ENCODE measurements at places on chromosomes 1 and 21. TPM values are rescaled to one million over a fixed set of nuclear protein-coding genes. Genes with fewer than 3 reads are reported as not detected.

- H3K27me3 ChIP-seq: peaks cover 31% of the 10 kb centered on the region
- no peaks in the 10 kb centered on the region for H3K36me3 ChIP-seq
- peak; percentile 67 for DNase-seq
- H3K27ac ChIP-seq: peak within 1 kb of the TSS; percentile 42
- H3K4me3 ChIP-seq: peak within 1 kb of the TSS; percentile 69
Observed at GRCh38 chr1:150548632-150549495, at the start of gene ADAMTSL4. TSS of gene ADAMTSL4 (plus strand) at chr1:150549408. CDS start at chr1:150552289, 2,881 bp downstream.

The EXO5 gene
- total RNA-seq: 9.5 TPM

The HFM1 gene
- total RNA-seq: not detected

DNA sequence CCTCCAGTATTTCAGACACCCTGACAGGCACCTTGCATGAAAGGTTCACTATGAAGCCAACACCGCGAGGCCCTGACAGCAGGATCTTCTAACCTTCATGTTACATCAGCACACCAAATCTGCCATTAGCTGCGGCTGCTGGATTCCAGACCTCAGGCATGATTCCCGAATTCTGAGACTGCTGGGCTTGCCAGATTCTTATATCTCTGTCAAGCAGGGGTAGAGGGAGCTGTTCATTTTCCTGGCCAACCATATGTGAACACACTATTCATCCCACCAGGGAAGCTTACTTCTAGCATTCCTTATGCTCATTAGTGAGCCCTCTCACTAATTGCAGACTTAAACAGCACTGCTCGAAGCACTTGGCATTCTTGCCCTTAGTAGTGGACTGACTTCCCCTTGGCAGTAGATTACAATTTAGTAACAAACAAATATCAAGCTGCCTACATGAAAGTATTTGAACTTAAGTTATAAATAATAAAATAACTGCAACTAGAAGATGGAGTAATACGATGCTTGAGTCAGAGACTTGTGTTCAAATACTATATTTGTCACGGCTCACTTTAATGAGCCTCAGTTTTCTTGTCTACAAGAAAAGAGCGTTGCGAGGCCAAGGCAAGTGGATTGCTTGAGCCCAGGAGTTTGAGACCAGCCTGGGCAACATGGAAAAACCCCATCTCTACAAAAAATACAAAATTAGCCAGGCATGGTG, 43.3 kb downstream of the NID1 start:
- H3K27ac ChIP-seq: no peak overlapping the region
- no peak for DNase-seq
- H3K27me3 ChIP-seq: no peaks in the 10 kb centered on the region
- H3K4me1 ChIP-seq: peaks cover 3% of the 10 kb centered on the region
- H3K4me3 ChIP-seq: no peak overlapping the region
- no peaks in the 10 kb centered on the region for H3K36me3 ChIP-seq

DNA sequence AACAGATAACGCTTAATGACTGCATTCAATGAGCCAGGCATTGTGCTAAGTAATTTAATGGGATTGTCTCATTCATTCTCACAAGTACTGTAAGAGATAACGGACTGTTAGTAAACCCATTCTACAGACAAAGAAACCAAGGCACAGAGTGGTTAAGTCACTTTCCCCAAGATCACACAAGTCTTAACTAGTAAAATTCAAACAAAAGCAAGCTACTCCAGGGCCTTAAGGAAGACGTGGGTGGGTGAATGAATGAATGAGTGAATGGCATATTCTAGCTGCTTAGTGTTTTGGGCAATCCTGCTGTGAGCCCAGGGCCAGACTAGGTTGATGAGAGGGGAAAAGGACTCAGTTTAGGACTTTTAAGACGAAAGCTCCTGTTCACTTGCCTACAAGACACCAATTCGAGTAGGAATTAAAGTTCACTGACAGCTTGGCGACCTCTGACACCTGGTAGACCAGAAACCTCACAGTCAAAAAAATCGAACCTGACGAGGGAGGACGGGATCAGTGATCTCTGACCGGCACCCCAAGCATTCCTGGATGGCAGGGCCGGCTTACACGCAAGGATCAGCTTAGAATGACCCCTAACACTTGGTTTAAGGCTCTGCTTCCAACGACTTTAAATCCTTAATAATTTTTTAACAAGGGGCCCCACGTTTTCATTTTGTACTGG, 557 bp downstream of the EMC1 start:
- peak; percentile 26 for DNase-seq
- peak overlapping the region; percentile 96 for H3K27ac ChIP-seq
- no peaks in the 10 kb centered on the region for H3K27me3 ChIP-seq
- H3K4me3 ChIP-seq: peak overlapping the region; percentile 99
- peaks cover 28% of the 10 kb centered on the region for H3K36me3 ChIP-seq

The MYOG gene
- not detected for total RNA-seq

- no peaks in the 10 kb centered on the region for H3K36me3 ChIP-seq
- no peaks in the 10 kb centered on the region for H3K27me3 ChIP-seq
- no peak overlapping the region for H3K4me3 ChIP-seq
- peaks cover 10% of the 10 kb centered on the region for H3K4me1 ChIP-seq
Observed at GRCh38 chr1:185425163-185425562, 108.1 kb upstream of the IVNS1ABP start.

DNA sequence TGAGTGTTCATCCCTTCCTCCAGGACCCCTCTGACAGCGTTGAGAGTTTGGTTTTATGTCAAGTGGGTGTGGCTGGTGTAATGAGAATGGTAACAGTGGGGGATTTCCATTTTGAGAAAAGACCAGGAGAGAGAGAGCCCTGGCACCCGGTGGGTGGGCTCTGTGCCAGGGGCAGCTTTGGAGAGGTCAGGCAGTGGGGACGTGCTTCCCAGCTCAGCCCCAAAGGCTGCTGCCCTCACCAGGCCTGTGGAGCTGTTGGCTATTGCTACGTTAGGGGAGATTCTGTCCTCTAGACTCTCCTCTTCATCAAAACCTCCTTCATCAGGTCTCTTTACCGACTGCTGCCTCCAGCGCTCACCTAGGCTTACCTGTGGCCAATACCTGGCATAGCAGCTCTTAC, 176.3 kb downstream of the PTPRU start:
- H3K27me3 ChIP-seq: peaks cover 22% of the 10 kb centered on the region
- no peaks in the 10 kb centered on the region for H3K4me1 ChIP-seq
- no peak for DNase-seq

The CTSS gene
- 44.8 TPM for total RNA-seq

The C1orf141 gene
- total RNA-seq: not detected

DNA sequence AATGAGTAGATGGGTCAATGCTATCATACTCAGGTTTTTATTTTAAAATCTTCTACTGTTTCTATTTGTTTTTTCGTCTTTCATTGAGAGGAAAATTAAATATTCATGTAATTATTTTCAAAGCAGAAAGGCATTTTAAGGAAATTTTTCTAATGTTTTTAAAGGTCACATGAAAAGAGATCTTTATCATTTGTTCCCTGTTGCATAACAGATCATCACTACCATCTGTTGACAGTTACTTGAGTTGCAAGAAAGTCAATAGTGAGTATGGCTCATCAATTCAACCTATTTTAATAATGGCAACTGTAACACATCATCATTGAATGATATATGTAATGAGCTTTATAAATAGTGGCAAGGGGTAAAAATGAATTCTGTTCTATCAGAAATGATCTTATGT, 369.7 kb downstream of the DPYD start:
- no peak overlapping the region for H3K4me3 ChIP-seq
- no peaks in the 10 kb centered on the region for H3K27me3 ChIP-seq
- no peak overlapping the region for H3K27ac ChIP-seq
- no peaks in the 10 kb centered on the region for H3K36me3 ChIP-seq

DNA sequence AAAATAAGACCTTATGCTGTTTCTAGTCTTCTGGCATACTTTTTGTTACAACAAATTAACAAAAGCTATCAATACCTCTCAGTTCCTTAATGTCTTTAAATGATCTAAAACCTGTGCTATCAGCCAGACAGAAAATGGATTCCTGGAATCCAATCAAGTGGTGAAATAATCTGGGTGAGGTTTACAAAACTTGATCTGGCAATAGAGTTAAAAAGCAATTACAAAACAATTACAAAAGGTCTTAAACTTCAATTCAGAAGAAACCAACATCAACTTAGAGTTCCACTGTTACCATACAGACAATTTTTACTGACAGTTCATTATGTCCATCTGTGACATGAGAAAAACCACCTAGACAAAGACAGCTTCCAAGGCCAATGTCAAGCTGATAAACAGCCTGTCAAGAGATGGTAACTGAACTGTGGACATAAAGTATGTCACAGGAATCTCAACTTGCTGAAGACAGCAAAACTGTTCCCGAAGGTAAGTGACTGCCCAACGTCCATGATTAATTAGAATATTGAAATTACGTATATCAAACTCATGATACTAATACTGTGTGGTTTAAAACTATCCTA, 17.4 kb downstream of the ZZZ3 start:
- H3K4me1 ChIP-seq: peaks cover 54% of the 10 kb centered on the region
- no peaks in the 10 kb centered on the region for H3K27me3 ChIP-seq
- H3K27ac ChIP-seq: peak overlapping the region; percentile 60
- H3K4me3 ChIP-seq: no peak overlapping the region

GRCh38 chr1:68358439-68358838, 91.3 kb downstream of the RPE65 start:
- no peak overlapping the region for H3K4me3 ChIP-seq
- DNase-seq: no peak
- H3K4me1 ChIP-seq: no peaks in the 10 kb centered on the region
- no peaks in the 10 kb centered on the region for H3K36me3 ChIP-seq
- H3K27me3 ChIP-seq: peaks cover 9% of the 10 kb centered on the region

GRCh38 chr21:15820852-15821379, 91.1 kb downstream of the USP25 start:
- H3K4me3 ChIP-seq: no peak overlapping the region
- peaks cover 43% of the 10 kb centered on the region for H3K36me3 ChIP-seq
- H3K27me3 ChIP-seq: no peaks in the 10 kb centered on the region
- no peak overlapping the region for H3K27ac ChIP-seq

- no peaks in the 10 kb centered on the region for H3K36me3 ChIP-seq
- no peak overlapping the region for H3K27ac ChIP-seq
- no peak overlapping the region for H3K4me3 ChIP-seq
- H3K4me1 ChIP-seq: no peaks in the 10 kb centered on the region
Observed at GRCh38 chr1:214028649-214029406, 41.1 kb downstream of the PROX1 start.

The CSF3R gene
- total RNA-seq: 0.41 TPM

DNA sequence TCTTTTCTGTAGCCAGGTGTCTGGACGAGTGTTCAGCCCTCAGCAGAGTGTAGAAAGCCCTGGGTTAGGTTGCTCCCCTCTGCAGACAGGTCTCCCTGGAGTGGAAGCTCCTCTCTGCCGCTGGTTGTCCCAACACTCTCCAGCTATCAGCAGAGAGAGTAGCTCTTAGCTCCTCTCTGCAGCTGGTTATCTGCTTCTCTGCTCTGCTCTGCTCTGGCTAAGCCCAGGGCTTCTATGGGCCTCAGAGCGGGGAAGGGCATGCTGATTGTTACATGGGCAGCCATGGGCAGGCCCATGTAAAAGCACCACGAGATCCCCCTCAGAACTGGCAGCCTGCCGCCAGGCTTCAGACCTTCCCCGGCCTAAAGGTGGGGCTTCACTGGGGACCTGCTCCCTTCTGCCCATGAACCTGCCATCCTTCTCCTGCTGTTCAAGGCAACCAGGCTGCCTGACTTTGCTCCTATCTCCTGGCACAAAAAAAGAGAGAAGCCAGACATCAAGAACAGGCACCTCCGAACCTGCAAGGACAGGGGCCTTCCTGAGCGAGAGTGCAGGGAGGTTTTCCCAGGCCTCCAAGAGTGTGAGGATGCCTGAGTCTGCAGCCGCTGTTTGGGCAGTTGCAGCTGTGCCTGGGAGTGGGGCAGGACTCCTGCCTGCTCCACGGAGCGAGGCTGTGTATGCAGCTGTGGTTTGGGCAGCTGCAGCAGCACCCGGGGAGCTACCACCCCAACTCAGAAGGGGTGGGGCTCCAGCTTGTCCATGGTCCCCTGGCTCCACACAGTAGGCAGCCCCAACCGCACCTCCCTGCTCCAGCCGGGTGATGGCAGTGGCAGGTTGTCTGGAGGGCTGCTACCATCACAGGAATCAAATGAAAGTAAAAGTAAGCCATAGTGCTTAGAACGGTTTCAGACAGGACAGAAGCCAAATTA, 973.7 kb downstream of the LTN1 start:
- no peak overlapping the region for H3K4me3 ChIP-seq
- H3K4me1 ChIP-seq: no peaks in the 10 kb centered on the region
- H3K27ac ChIP-seq: no peak overlapping the region
- no peaks in the 10 kb centered on the region for H3K27me3 ChIP-seq
- no peak for DNase-seq

DNA sequence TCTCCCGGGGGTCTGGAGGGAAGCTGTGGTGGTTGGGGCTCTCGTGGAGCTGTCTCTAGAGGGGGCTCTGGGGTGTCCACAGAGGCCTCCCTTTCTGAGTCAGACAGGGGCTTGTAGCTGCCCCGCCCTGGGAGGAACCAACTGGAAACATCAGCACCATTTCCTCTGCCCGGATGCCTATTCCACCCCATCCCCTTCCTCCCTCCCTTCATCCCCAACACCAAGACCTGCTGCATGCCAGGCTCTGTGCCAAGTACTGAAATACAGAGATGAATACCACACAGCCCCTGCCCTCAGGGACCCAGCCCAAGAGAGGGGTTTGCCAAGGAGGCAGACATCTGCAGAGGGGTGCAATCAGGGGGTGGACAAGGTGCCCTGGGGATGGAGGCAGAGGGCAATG, 125.6 kb upstream of the ADAR start:
- DNase-seq: no peak
- H3K27ac ChIP-seq: no peak overlapping the region
- no peaks in the 10 kb centered on the region for H3K27me3 ChIP-seq
- no peaks in the 10 kb centered on the region for H3K36me3 ChIP-seq

DNA sequence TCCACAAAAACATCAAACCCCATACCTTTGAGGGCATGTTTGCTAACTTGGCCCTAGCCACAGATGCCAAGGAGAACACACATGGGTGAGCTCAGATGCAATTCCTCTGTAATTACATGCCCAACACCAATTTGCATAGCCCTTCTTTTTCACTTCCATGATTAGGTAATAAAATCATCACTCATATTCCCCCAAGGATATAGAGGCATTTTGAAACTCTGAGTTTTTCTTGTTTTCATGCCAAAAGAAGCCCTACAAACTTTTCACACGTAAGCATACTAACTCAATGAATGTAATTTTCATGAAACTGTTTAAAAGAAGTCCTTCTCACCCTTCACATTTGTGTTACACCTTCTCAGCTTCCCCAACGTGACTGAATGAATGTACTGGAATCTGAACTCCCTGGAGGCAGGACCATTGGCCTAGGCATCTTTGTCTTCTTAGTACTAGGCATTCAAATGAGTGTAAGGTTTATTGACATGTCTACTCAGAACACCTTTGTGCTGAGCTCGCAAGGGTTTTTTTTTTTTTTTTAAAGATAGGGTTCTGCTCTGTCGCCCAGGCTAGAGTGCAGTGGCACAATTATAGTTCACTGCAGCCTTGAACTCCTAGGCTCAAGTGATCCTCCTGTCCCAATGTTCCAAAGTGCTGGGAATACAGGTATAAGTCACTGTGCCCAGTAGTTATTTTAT, 31.0 kb downstream of the FBXO42 start:
- no peak overlapping the region for H3K4me3 ChIP-seq
- DNase-seq: no peak
- peaks cover 16% of the 10 kb centered on the region for H3K4me1 ChIP-seq
- H3K36me3 ChIP-seq: peaks cover 3% of the 10 kb centered on the region
- H3K27ac ChIP-seq: no peak overlapping the region

Data from activated CD4-positive, alpha-beta T cell treated with anti-CD3 and anti-CD28 coated beads for 36 hours (primary cell).